ENCODE measurements at places on chromosomes 12 and 14.

DNA sequence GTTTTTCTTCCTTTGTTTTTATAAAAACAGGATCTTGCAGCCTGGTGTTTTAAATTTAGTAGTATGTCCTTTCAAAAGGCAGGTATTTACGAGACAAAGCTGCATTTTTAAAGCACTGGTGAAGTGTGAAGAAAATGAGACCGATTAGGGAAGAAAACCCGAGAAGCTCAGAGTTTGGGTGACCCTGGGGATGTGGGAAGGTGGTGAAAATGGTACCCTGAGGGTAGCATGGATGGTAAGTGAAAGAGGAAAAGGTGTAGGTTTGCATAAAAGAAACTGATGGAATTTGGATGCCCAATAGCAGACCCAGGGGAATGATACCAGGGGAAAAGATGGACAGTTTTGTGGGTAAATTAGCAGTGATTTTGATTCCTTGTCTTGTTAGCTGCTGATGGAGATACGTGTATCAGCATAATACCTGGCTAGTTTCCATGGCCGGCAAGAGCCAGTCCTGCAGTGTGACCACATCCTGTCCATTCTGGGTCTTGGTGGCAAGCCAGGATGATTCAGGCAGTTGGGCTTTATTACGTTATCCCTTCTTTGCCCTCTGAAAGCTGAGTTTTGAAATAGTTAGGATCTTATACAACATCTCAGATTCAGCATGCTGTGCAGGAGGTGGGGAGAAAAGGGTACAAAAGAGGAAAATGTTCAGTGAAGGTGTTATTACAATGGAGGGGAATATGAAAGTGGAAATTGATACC lies 8.9 kb downstream of the BICD1 start:
- DNase-seq: no peak

GRCh38 chr12:130796985-130797686 lies 41.9 kb downstream of the STX2 start:
- DNase-seq: no peak

DNA sequence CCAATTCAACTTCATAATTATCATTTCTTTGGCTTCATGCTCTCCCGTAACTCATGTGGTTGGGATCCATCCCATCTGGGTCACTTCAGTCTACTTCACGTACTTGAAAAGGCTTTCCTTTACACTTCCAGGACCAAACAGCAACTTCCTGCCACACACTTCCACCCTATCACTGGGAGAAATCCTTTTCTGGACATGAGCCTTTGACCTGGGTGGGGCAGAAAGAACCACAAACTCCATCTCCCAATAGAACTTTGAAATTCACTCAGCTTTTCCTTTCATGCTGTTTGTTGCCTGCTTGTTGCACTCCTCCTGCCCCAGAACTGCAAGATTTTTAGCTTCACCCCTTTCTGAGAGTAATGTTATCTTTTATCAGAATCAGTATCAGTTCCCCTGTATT lies 18.4 kb upstream of the GALNT16 start:
- no peak for DNase-seq

GRCh38 chr14:22552001-22552826 lies 36.8 kb downstream of the DAD1 start:
- no peak for DNase-seq

GRCh38 chr14:89430391-89431236 lies 13.6 kb upstream of the FOXN3 start:
- peak; percentile 31 for DNase-seq

GRCh38 chr14:89702073-89702875 lies 252.3 kb downstream of the EFCAB11 start:
- no peak for DNase-seq

DNA sequence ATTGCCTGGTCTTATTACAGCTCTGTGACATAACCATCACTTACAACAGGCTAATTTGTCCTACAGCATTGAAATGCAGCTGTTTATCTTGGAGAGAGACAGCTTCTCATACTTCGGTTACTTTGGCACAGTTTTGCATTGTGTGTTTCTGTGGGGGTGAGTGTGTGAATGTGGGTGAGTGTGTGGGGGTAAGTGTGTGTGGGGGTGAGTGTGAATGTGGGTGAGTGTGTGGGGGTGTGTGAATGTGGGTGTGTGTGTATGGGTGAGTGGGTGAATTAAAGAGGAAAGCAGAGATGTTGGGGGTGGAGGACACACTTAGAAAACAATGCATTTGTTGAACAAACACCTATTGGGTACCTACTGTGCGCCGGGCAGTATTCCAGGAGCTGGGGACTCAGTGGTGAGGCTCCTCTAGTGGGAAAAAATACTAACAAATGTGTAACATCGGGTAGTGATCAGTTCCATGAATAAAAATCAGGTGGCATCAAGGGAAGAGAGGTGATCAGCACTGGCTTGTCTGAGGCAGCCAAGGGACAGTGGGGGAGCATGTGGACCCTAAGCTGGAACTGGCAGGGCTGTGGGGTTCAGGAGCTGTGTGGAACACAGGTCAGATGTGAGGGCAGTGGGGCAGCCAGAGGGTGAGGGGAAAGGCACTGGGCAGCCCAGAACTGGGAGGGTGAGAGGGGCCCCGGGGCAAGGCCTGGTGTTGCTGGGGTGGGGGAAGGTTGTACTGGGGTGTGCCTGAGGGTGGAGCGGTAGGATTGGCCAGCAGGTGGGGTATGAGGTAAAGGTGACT lies 44.1 kb upstream of the AMN start:
- DNase-seq: no peak

- no peak for DNase-seq
These were observed 71.0 kb downstream of the TRAFD1 start for GRCh38 chr12:112196196-112196875.

DNA sequence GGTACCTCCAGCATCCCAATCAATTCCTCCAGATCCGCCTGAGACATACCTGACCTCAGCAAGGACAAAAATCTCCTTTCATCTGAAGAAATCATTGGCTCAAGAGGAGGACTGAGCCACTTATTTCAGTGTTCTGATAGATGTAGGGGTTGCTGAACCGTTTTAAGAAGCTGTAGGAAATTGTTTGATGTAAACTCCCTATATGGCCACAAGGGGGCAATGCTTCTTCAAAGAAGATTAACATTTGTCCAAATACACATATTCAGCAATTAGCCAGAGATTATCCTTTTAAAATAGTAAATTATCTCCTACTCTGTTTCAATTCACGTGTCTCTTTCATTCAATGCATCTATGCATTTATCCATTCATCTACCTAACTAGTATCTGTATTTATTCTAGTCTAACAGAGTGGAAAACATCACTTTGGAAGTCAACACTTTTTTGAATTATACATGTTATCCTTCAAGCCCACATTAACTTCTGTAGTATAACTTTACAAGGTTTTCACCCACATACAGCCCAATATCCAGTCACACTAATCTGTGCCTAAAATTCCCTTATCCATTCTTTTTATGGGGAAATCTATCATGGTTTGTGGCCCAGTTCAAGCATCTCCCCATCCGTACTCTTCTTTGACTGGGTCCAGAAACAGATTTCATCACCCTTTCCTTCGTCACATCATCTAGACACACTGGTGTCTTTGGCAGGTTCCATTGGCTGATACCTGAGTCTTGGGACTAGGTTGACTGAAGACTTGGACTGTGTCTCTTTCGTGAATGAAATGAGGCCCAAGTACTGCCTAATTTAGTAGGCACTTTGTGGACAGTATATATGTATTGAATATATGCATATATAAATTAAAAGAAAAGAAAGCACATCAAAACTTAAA lies 411.0 kb upstream of the OR4E1 start:
- DNase-seq: no peak

GRCh38 chr12:12999959-13000615 lies at the start of gene HEBP1:
TSS of gene HEBP1 (minus strand) at chr12:13000265. CDS start at chr12:13000114, 151 bp downstream.
- DNase-seq: peak; percentile 99

DNA sequence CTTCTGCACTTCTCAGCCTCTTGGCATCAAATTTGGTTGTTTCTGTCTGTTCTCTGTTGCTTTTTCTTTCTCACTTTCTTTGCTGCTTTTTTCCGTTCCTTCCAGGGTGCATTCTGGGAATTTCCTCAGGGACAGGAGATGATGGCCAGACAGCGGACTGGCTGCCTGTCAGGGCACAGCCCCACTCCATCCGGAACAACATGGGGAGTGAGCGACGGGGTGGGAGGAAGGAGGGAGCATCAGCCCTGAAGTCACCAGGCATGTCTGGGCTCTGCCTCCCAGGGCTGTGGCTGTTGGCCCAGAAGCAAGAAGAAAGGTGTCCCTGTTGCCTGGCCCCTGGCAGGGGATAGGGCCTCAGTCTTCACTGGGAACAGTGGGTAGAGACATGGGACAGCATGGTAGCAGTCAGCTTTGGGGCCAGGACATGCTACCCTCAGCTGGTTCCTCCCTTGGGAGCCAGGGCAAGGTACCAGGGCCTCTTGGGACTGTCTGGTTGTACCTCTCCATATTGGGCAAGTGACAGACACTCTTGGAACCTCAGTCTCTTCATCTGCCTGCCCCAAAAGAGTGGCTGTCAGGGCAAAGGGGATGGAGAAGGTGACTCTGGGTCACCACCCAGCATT lies 8.6 kb downstream of the PGF start:
- no peak for DNase-seq

DNA sequence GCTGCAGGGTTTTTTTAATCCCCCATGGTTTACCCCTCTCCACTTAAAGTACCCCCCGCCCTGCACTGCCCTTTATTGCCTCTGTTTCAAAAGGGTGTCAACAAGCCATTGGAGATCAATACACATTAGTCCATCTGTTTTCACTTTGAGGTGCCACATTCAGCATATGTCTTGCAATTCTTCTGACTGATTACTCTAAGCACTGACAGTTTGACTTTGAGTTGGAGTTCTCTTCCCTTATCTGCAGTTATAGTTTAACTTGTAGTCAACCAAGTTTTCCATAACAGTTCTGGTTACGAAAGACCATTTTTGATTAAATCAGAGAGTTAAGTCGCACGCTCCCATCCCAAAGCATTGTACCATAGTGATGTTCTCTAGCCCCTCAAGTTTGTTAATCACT lies 260.8 kb upstream of the TBX3 start:
- DNase-seq: no peak

GRCh38 chr12:2974560-2974971 lies 15.4 kb downstream of the TEAD4 start:
- no peak for DNase-seq

DNA sequence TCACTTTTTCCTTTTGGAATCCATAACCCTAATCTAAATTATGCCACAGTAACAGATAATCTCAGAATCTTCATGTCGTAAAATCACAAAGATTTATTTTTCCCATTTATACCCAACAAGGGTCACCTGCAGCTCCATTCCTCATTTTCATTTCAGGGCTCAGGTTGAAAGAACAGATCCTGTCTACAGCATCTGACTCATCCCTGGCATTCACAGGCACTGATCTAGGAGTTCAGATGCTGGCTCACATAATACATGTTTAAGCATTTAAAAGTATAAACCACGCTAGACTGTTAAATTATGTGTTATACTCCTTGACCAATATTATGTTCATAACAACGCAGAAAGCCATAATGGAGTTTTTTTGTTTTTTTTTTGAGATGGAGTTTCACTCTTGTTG lies 58.3 kb downstream of the STON2 start:
- DNase-seq: no peak

GRCh38 chr12:6332459-6332858 lies 9.4 kb downstream of the TNFRSF1A start:
- DNase-seq: no peak

DNA sequence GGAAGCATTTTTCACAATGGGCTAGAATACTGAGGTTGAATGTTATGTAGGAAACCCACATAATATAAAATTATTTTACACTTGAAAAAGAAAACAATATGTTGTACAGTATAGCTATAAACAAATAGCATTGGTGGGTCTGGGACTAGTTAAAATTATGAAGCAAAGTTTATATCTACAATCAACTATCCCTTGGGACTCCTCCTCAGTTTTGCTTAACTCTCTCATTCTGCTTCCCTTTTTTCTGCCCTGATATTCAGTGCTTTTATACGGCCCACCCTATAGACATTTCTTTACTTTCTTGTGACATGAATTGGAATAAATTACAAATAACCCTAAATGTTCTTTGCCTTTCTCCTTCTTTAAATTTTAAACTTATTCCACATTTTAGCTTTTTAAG lies 300.5 kb downstream of the FBXL14 start:
- no peak for DNase-seq

GRCh38 chr12:111642681-111643426 lies 42.9 kb downstream of the BRAP start:
- no peak for DNase-seq

- no peak for DNase-seq
These were observed 829.5 kb upstream of the MDGA2 start for GRCh38 chr14:48504921-48505320.

- DNase-seq: no peak
These were observed 12.6 kb downstream of the RXYLT1 start for GRCh38 chr12:63792338-63792737.

DNA sequence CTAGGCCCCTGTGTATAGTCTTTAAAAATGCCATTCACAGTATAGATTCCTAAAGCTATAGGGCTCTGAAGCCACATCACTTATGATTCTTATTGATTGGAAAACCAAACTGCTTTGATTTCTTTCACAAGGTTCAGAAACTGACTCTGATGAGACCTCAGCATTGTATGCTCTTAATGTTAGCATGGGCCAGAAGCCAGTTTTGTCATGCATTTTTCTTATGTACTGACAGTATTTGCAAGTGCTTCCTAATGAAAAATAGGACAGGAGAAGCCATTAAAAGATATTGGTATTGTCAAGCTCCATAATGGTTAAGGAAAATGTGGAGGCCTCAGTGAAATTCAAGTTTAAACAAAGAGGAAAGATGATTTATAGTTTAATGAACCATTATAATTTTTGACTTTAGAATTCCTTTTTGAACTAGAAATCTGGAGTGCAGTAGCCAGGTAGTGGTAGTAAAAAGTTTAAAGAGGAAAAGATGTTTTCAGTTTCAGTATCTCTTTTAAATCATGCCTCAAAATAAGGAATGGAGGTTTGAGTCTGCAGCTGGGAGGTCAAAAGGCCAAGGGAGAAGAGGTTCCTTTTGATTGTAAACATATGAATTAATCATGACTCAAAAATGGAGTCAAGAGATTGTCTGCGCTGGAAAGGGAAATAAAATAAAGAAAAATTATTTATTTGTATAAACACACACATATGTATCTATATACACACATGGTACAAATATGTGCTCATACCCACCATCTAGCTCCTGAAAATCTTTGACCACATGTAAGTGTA lies 388.1 kb upstream of the PRICKLE1 start:
- no peak for DNase-seq

- peak; percentile 50 for DNase-seq
These were observed 114.7 kb downstream of the SLC8A3 start for GRCh38 chr14:70073924-70074566.

DNA sequence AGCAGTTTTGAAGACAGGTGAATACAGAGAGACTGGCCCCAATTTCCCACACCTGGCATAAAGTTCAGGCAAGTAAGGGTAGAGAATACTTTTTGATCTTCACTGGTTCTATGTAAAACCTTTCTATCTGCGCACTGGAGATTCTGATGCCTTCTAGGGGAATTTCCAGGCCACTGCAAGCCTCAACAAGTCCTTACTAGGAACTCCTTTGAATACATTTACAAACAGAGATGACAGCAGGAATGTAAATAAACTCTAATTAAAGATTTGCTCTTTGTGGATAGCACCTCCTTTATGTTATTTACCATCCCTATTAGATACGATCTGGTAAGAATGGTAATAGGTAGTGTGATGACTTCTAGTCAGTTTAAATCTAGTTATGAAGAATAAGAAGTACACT lies 69.2 kb downstream of the NTN4 start:
- no peak for DNase-seq
